T-helper 17 cell (primary cell): ENCODE measurements at places on chromosomes 4 and X.

DNA sequence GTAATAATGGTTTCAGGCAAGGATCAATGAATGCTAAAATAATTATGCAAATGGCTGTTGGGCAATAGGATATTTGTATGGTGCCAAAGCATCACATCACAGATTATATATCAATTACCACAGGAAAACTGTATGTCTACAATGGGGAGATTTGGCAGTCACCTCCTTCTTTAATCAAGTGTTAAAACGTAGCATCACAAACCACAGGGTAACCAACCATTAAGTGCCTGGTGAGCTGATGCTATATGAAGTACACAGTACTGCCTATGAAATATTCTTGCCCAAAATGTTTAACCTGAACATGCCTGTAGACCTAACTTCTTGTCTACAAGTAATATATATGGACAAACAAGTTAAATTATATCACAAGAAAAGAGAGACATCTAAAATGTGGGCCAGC lies 25.3 kb downstream of the MECP2 start:
- DNase-seq: no peak

DNA sequence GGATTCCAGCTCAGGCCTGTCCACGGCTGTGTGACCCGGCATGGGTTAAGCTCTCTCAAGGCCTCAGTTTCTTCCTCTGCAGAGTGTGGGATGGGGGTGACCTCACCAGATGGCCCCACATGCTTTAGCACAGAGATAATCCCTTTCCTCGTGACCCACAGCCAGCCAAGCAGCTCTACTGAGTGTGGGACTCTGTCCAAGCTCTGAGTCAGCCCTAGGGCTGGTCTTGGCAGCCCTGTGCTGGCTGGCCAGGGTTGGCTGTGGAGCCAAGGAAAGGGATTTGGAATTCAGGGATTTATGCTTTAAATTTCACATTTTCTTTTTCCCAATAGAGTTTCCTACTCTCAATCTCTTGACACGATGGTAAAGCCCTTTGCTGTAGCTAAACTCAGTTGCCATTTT lies 19.7 kb upstream of the SPON2 start:
- DNase-seq: no peak

DNA sequence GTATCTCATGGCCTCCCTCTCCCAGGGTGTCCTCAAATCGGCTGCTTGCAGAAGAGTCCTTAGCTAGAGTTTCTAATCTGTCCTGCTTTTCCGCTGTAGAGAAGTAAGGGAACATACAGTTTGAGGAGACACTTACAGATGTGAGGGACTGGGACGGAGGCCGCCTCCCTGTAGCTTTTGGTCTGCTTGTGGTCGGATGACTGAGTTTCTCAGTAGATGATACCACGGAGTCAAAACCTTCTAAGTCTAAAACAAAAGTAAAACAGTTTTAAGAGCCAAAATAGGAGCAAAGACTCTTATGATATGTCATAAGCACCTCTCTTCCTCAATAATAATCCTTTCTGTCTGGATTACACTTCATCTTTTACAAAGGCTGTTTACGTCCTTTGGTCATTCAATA lies 34.5 kb upstream of the MAP3K15 start:
- no peak for DNase-seq

DNA sequence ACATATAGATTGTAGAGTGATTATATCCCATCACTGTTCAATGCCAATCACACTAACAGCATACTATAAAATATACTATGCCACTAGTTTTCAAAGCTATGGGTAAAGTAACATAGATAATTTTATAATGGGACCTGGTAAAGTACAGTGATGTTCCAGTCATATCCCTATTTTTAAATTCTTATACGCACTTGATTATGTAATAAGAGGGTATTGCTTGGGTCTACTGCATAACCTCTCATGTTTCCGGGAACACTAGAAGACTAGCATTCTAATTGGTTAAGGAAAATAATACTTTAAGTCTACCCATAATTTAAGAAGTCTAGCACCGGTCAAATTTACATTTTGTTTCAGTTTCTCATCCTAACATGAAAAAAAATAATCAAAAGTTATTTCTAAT lies 275.1 kb downstream of the CHIC1 start:
- DNase-seq: no peak

GRCh38 chr4:177092807-177093206 lies 216.9 kb upstream of the NEIL3 start:
- no peak for DNase-seq

DNA sequence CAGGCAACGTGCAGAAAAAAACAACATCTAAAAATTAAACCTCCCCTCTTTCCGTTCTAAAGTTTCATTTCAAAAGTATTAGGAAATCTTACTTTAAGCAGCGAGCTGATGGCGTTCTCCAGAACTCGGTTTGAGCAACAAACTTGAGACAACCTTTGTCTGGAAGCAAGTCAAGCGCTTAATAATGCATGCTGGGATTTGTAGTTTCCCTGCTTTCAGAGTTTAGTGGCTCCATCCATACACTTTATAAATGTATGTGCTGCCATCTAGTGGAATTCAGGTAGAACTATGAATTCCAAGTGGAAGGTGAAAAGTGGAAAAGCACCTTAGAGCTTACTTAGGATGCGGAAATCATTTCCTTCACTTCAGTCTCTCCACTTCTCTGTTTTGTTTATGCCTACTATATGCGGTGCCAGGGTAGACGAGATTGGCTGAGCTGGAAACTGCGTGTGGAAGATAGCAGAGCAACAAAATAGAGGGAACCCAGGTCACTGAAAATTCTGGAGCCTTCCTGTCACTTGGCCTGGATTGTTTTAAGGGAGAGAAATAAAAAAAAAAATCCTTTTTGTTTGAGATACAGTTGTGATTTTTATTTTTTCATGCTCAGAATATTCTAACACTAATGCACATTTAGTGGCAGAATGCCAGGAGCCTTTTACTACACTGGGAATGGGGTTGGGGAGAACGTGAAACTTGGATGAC lies at the start of gene BDH2:
Gene BDH2 (minus strand): TSS at position 144 of the 702 bp plus-strand sequence. CDS start 3,580 bp downstream, outside the sequence.
- no peak for DNase-seq

DNA sequence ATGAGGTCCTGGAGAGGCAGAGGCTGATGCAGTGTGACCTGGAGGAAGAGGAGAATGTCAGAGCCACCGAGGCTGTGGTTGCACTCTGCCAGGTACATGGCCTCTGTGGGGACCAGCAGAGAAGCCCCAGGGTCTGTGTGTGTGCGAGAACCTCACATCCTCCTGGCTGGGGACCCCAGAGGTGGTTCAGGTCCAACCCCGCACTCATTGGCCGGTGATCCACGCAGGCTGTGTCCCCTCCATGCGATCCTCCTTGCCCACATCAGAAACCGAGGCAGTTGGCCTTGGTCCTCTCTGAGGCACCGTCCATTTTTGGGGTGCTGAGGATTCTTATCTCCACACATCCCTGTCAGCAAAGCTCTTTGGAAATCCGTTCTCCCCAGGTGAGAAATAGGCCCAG lies 45.3 kb downstream of the EVC start:
- no peak for DNase-seq

- DNase-seq: no peak
These were observed 528 bp upstream of the SLC25A4 start for GRCh38 chr4:185142564-185142911.

DNA sequence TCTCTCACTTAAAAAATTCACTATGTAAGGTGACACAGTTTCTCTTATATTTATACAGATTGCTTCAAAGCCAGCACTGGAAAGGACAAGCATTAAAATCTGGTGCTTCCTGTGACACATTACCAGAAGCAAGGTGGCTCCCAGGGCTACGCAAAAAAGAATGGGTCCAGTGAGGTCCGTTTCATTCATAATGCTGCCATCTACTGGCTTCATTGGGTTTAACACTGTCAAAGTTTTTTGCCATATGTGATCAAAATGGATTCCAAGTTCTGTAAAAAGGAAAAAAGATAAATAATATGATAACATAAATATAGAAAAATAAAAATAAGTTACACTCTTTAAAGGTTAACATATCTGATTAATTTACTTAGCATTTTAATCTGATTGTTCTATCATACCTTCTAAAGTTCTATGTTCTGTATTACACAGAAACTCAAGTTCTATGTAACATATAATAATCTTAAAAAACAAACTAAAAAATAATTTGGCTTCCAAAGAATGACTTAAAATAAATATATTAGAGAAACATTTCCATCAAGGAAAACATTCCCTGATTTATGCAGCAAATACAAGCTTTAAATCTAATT lies 22.1 kb downstream of the YIPF7 start:
- DNase-seq: no peak

GRCh38 chr4:11732155-11732554 lies 303.5 kb upstream of the HS3ST1 start:
- no peak for DNase-seq

GRCh38 chr4:84511703-84512102 lies 12.6 kb upstream of the NKX6-1 start:
- DNase-seq: no peak

GRCh38 chr4:150746156-150746555 lies 164.2 kb downstream of the MAB21L2 start:
- no peak for DNase-seq

- no peak for DNase-seq
These were observed 1527.8 kb downstream of the STIM2 start for GRCh38 chr4:28388471-28388870.

- no peak for DNase-seq
These were observed 34.4 kb downstream of the KIF4A start for GRCh38 chrX:70324326-70324725.

GRCh38 chr4:25103418-25103817 lies 56.8 kb downstream of the SEPSECS start:
- no peak for DNase-seq

DNA sequence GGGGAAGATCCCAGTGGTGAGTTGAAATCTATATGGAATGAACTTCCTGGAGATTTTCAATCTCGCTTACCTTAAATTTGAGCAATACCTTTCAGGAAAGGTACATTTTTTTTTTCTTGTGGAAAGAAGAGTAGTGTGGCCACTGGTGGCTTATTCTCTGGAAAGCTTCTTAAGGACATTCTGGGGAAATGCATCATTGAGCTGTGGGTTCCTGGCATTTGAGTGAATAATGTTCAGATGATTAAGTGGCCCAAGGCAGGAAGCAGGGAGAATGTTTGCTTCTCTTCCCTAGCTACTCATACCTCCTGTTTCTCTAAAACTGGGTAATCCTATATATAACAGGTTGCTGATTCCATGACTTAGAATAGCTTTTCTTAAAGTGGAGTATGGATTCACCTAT lies 31.8 kb downstream of the STAG2 start:
- DNase-seq: no peak

GRCh38 chrX:40467454-40467853 lies 113.3 kb upstream of the ATP6AP2 start:
- no peak for DNase-seq

DNA sequence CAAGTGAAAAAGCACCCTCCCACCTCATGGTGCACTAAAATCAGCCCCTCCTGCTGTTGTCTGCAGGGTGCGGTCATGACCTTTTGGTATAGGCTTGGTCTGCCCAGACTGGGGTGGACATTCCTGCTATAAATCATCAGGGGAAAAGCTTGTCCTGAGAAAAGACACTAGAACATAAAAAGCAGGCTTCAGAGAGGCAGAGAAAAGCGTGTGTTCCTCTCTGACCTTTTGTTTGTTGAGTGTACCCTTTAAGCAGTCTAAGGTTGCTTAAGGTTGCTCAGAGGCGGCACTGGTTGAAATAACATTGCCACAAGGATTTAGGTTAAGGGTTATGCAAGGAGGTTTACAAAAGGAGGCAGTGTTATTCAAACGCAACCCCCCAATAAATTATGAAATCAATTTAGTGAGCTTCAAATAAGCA lies 43.5 kb downstream of the CCDC158 start:
- DNase-seq: no peak

- no peak for DNase-seq
These were observed 46.8 kb downstream of the CRLF2 start for GRCh38 chrX:1165535-1166196.

DNA sequence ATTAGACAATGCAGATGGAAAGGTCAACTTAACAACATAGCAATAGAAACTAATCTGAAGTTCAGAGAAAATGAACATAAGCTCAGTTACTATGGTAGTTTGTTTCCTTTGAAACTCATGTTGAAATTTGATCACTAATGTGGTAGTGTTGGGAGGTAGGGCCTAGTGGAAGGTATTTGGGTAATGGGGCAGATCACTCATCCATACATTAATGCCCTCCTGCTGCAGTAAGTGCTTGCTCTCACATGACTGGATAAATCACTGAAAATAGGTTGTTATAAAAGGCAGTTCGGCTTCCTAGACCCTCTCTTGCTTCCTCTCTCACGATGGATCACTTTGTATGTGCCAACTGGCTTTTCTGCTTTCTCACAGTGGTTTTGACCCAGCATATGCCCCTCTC lies 567.4 kb upstream of the GALNT7 start:
- no peak for DNase-seq

DNA sequence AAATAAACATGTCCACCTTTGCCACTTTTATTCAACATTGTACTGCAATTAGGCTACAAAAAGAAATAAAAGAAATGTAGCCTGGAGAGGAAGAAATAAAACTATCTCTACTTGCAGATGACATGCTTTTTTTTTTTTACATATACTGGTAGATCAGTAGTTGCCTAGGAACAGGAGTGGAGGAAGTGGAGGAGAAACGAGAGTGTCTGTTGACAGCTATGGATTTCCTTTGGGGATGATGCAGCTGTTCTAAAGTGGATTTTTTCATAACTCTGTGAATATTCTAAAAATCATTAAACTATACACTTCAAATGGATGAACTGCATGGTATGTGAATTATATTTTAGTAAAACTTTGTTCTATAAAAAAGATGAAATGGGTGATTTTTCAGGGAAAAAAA lies 116.4 kb downstream of the ANAPC4 start:
- no peak for DNase-seq

GRCh38 chrX:48068096-48068887 lies 3.1 kb downstream of the ZNF630 start:
- DNase-seq: no peak

- DNase-seq: no peak
These were observed 119.9 kb downstream of the ASMT start for GRCh38 chrX:1734806-1735205.

- DNase-seq: no peak
These were observed 407.9 kb upstream of the AADAT start for GRCh38 chr4:170497689-170498088.

- no peak for DNase-seq
These were observed 91.7 kb upstream of the RPA4 start for GRCh38 chrX:96792047-96792446.

DNA sequence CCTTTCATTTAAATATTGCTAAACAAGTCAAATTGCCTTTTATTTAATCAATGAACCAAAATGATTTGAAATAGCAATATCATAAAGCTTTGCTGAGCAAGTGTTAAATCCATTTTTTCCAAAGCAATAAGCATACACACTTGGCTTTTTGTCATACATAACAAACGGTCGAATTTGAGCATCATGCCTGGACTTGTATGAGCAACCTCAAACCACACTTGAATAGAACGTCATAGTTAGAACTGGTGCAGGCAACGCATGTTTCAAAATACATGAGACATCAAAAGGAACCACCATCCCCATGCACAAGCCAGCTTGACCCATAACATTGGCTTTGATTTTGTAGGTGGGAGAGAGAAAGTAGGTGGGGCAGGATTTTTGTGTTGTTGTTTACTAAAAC lies 812.3 kb upstream of the FRG1 start:
- no peak for DNase-seq
